ENCODE measurements at places on chromosomes 3 and 15. TPM values are rescaled to one million over a fixed set of nuclear protein-coding genes. Genes with fewer than 3 reads are reported as not detected.

DNA sequence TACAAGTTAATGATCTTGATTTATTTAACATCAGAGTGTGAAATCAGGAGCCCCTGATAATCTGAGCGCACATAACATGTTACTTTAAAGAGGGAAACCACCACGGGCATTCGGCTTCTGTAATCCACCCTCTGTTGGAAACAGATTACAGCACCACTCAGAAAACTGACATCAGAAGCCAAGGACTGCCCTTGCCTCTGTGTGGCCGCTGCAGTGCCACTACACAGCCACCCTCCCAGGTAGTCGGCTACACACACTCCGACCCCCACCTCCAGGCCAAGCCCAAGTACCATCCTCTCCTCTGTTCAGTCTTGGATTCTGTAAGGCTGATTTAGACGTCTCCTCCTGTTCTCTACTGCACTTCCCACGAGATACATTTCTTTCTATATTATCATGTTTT lies 251.7 kb downstream of the GABRB3 start:
- DNase-seq, result no peak
- no peak overlapping the region for H3K27ac ChIP-seq
- H3K4me1 ChIP-seq, result no peaks in the 10 kb centered on the region
- H3K4me3 ChIP-seq, result no peak overlapping the region

GRCh38 chr3:78887029-78887428 lies 880.8 kb downstream of the ROBO1 start:
- H3K27me3 ChIP-seq, result no peaks in the 10 kb centered on the region
- no peaks in the 10 kb centered on the region for H3K36me3 ChIP-seq
- no peak overlapping the region for H3K27ac ChIP-seq
- DNase-seq, result no peak

DNA sequence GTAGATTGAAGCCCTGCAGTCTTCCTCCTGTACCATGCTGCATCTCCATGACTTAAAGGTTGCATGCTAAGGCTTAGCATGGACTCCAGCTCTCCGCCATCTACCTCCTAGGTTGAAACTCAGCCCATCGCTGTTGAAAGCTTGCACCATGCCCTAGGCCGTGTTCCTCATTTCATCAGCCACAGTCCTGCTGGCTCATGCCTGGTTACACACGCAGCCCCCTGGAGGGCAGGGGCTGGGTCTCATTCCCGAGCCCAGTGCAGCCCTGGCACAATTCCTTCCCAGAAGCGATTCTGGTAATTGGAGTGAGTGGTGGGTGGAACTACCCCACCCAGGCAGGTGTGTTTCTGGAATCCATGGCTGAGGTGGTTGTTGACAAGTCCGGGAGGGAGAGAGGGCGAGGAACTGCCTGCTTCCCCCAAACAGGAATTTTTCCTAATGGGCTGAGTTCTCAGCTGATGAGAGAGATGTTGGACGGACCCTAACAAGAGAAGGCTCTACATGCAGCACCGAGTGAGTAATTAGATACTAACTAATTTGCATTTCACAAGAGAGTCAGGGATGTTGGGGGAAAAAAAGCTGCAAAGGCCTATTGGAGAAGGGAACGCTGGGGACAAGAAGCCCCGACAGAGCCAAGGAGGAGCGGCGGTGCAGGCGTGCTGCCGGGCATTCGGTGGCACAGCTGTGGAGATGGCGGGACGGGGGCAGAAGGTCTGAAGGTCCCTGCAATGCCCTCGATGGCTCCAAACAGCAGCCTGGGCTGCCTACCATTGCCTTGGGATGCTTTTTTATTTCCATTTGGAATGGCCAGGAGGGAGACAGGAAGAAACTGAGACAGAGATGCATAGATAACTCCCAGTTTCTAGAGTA lies 92.3 kb upstream of the TLE3 start:
- no peaks in the 10 kb centered on the region for H3K36me3 ChIP-seq
- DNase-seq, result no peak
- no peak overlapping the region for H3K27ac ChIP-seq

GRCh38 chr3:108509871-108510270 lies 525 bp downstream of the MYH15 start:
- no peak overlapping the region for H3K4me3 ChIP-seq
- H3K27ac ChIP-seq, result no peak overlapping the region
- H3K36me3 ChIP-seq, result no peaks in the 10 kb centered on the region
- H3K4me1 ChIP-seq, result no peaks in the 10 kb centered on the region
- DNase-seq, result no peak
- no peaks in the 10 kb centered on the region for H3K27me3 ChIP-seq

Gene SLC41A3
- total RNA-seq, result 47.4 TPM

Gene SCN11A
- 0.28 TPM for total RNA-seq

DNA sequence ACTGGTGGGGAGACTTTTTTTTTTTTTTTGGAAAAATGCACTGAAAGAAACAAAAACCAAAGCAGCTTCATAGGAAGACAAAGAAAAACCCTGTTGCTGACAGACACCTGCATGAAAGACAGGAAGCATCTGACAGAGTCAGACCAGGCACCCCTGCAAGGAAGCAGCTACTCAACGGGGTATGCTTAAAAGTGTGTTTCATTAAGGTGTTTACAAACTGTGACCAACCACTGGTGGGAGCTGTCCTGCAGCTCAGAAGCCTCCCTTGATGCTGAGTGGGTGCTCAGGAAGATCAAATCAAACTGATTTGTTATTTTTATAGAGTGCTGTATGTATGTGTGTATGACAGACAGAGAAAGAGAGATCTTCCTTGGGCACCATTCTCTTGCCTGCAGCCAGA lies 34.7 kb upstream of the AGBL1 start:
- no peak for DNase-seq
- no peaks in the 10 kb centered on the region for H3K27me3 ChIP-seq
- no peak overlapping the region for H3K4me3 ChIP-seq

- H3K4me3 ChIP-seq, result no peak overlapping the region
- H3K27me3 ChIP-seq, result no peaks in the 10 kb centered on the region
- H3K27ac ChIP-seq, result no peak overlapping the region
- no peaks in the 10 kb centered on the region for H3K4me1 ChIP-seq
These were observed 89.7 kb downstream of the LIPC start for GRCh38 chr15:58521293-58521991.

Gene AADACL2
- 0.66 TPM for total RNA-seq

Gene PPARG
- total RNA-seq, result 26.4 TPM

Gene ACAN
- not detected for total RNA-seq

All from Peyer's patch (tissue), 4 donors.